ENCODE measurements at places on chromosomes 11 and 22. TPM values are rescaled to one million over a fixed set of nuclear protein-coding genes. Genes with fewer than 3 reads are reported as not detected.
A peak's percentile ranks its signal among the peaks of the same experiment; 100 is the strongest.

TLCD5 gene
- 13.2 TPM for total RNA-seq

SOX6 gene
- total RNA-seq = 6.1 TPM

FLRT1 gene
- total RNA-seq = 1.2 TPM

ROBO4 gene
- 6.0 TPM for total RNA-seq

DNA sequence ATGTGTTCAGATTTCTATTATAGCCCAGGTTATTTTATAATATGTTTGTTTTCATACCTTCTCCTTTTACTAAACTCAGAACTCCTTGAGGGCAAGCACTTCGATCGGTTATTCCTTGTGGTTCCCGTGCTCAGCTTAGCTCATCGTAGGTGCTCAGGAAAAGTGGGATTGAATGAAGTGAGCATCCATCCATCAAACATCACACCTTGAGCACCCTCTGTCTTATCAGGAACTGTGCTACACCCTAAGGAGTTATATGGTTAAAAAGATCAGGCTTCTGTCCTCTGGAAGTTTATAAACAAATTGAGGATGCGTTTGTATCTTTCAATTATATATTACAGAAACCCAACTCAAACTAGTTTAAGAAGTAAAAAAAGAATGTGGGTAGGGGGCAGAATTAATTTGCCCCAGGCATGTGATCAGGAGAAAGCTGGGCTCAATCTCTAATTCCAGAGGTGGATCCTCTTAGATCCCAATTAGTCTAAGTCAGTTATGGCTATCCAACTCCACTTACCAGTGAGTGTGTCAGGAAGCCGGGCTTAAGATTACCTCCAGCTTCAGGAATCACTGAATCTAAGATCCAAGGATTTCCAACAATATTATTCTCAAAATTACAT, 59.9 kb upstream of the RRAS2 start:
- DNase-seq = no peak

DNA sequence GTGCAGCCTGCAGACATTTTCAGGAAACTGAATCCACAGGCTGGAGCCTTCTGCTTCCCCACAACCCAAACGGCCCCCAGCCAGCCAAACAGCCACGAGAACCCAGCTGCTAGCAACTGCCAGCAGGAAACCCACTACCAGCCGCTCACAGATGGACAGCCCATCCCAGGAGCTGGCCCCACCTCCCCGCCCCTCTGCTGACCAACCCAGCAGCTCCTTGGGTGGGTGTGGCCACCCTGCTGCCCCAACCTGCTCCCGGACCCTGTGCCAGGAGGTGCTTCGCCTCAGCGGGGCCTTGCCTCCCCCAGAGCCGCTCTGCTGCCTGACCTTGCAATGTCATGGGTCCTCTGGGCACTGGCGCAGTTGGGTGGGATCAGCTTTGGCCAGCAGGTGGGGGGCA, 8.2 kb upstream of the CCDC188 start:
- DNase-seq = no peak

DNA sequence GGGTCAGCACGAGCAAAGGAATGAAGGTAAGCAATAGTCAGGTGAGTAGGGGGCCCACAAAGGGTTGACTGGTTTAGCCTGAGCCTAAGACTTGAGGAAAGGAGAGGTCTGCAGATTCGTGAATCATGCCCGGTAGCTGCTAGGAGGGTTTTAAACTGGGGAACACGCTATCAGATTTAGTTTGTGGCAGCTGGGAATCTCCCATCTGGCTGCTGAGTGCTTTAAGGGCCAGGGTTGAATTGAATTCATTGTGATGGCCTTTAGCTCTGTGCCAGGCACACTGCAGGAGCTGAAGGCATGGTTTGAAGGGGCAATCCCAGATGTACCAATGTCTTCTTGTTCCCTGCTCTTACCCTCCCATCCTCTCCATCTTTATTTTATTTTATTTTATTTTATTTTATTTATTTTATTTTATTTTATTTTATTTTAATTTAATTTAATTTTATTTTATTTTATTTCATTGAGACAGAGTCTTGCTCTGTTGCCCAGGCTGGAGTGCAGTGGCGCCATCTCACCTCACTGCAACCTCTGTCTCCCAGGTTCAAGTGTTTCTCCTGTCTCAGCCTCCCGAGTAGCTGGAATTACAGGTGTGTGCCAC, 1.9 kb upstream of the NECTIN1 start:
- no peak for DNase-seq

DNA sequence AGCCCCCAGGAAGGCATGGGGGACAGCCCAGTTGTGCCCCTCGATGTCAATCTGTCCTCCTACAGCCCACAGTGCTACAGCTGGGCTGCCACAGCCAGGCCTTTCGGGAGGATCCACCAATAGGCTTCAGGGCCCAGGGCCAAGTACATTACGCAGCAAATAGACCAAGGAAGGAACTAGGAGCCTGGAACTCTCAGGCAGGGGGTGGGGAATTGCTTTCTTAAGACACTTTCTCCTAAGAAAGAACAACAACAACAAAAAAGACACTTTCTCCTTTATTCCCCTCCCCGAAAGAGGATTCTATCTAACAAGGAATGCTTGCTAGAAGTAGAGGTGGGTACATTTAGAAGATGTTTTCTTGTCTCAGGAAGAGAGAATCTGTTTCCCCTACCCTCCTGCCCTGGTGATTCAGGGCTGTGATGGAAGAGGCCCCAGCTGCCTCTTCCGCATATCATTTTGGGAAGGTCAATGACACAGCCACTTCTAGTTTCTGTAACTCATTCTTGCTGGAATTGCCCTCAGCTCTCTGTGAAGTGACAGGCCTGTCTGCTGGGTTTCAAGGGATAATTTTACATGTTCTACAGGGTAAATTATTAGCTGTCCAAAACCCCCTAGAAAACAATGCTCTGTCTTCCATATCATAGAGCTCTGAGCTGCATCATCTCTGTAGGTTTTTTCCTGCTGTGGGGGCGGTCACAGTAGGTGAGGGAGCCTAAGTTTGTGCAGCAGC, 6.0 kb upstream of the MALAT1 start:
- DNase-seq = peak; percentile 88

DNA sequence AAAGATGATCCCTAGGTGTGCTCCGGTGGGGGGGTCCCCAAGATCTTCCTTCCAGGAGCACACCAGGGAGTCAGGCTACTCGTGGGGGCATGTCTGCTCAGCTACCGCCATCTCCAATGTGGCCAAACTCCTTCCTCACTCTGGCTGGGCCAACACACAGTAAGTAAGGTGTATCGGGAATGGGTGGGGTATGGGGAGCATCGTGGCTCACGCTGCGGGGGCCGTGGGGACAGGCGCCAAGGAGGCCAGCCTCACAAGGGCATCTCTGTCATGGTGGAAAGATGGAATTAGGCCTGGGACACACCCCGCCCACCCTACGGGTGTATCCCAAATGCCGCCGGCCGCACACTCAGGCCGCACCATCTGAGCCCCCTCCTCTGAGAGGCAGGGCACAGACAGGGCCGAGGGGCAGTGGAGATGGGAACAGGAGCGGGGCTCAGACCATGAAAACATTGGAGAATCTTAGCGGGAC, 8.3 kb downstream of the IGF2 start:
- no peak for DNase-seq

- DNase-seq = peak; percentile 53
These were observed 6.5 kb downstream of the PIM3 start for GRCh38 chr22:49966774-49967705.

DNA sequence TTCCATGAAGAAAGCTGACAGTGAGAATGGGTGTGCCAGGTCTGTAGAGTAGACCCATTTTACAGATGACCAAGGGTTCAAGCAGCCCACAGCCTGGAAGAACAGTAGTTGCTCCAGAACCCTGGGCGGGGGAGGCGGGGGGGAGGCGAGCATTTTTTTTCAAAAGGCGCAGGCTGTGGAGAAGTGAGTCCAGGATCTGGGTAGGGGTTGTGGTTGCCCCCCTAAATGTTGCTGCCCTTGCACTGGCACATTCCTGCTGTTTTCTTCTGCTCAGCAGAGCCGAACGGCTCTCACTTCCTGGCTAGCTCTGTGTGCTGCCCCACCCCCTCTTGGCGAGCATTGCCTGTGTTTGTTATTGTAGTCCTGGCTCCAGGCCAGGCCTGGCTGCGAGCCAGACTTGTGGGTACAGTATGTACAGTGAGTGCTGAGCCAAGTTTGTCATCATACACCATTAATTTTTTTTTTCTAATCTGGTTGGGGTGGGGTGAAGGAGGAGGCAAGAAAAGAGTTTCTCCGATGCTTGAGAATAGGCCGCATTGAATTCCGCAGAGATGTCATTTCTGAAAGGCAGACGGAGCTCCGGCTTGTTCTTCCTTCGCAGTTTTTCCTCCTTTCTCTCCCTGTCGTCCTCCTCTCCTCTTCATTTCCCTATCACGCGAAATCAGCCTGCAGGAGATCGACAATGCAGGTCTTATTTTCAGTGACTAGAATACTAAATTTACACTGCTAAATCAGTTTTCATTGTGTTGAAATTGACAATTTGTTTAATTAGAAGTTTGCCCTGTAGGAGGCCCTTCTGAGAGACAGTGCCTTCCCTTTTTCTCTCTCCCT, 100.5 kb downstream of the ZBTB16 start:
- DNase-seq = peak; percentile 100

DNA sequence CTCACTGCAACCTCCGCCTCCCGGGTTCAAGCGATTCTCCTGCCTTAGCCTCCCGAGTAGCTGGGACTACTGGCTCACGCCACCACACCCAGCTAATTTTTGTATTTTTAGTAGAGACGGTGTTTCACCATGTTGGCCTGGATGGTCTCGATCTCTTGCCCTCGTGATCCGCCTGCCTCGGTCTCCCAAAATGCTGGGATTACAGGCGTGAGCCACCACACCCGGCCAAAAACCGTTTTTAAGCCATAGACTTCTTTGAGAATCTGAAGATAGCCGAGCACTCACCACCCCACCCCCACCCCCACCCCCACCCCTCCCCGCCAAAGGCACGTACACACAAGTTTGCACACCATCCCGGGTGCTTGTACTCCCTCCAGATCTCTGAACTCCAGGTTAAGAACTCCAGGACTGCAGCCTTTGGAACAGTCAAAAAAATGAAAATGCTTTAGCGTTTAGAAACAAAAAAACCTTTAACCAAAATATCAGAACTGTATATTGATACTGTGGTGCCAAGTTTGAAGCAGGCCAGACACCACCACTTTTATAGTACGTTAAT, 1.5 kb downstream of the CRKL start:
- DNase-seq = peak; percentile 18

DNA sequence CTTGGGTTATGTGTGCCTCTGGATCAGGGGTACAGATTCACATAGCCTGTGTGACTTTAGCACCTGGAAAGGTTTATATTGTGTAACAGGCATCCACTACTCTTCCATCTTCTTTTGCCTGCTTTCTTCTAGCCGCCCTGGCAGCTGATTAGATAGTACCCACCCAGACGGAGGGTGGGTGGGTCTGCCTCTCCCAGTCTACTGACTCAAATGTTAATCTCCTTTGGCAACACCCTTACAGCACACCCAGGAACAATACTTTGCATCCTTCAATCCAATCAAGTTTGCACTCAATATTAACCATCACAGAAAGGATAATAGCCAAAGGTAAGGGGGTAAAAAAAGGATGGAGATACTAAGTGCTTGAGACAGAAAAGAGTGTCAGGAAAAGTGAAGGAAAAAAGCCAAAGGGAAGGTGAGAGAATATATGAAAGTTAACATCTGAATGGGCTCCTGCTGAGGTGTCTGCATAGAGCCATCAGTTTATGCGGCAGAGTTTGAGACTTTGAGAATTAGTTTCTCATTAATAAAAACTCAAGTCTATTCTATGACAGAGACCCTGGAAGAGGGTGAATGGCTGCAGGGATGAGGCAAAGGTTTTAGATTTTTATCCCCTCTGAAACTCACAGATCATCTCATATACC, 2.6 kb upstream of the OR51B6 start:
- DNase-seq = no peak

GRCh38 chr11:45702511-45702910, 37.1 kb upstream of the CHST1 start:
- DNase-seq = no peak

GRCh38 chr11:115471367-115471766, 32.8 kb downstream of the CADM1 start:
- no peak for DNase-seq

DNA sequence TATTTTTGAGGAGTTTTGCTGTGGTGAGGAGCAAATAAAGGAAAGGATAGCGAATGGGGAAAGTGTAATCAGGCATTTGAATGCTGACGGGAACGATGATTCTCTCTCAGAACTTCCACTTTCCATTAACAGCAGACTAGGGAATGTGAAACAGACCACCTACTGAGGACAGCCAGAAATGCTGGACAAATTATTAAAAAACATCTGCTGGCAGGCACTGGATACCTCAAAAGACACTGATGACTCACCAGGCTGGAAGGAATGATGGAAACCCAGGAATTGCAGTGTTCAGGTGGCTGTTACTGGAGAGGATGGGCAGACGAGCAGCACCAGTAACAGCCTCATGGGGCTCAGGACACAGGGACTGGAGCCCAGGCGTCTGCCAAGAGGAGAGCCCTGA, 33.4 kb downstream of the PLA2G6 start:
- no peak for DNase-seq

DNA sequence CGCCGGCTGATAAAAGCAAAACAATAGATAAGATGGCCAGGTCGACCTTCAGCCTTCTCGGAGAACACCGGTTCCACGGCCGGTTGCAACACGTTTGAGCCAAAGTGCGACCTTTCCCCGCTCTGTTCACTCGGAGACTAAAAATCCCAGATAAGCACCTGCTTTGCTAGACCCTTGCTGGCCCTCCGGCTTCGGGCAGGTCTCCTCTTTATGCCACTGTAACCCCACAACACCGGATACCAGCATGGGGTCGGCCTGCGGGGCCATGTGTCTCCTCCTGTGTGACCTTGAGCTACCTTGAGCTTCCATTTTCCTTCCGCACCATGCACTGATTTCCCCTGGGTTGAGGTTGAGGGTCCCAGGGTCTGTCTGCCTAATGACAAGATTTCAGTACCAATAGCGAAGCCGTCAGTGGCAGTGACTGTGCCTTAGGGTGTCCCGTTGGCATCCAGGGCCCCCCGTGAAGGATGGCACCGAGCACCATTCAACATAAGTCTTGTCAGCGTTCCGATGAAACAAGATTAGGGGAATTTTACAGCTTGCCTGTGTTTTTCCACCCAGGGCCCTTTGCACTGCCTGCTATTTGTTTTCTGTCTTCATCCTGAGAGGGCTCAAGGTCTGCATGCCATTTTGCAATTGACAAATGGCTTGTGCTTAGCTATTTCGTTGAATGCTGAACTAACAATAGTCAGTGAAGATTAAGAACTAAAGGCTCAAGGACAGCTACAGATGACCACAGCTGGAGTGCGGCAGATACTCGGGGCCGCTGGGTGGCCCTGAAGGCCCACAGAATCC, 118.6 kb downstream of the KCNQ1 start:
- peak; percentile 9 for DNase-seq

All from ovary (tissue), 10 donors.